GOT3 (cell line): ENCODE measurements at places on chromosomes 16 and 17.

GRCh38 chr17:76727745-76728456 lies 1.3 kb downstream of the METTL23 start:
- DNase-seq: no peak

DNA sequence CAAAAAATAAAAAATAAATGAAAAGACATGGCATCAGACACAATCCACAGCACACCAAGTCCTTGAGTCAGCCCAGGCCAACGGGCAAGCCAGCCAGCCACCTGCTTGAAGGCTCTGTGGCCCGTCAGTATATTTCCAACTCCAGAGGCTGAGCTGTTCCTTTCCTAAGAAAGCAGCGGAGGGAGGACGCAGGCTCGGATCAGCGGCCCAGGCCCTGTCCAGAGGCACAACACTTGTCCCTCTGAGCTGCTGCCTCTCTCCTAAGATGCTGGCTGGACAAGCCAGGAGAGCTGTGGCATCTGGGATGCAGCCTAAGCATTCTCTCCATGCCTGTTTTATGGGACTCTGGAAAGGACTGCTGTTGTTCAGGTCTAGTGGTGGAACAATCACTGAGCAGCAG lies 14.8 kb upstream of the NLRC3 start:
- DNase-seq: no peak

DNA sequence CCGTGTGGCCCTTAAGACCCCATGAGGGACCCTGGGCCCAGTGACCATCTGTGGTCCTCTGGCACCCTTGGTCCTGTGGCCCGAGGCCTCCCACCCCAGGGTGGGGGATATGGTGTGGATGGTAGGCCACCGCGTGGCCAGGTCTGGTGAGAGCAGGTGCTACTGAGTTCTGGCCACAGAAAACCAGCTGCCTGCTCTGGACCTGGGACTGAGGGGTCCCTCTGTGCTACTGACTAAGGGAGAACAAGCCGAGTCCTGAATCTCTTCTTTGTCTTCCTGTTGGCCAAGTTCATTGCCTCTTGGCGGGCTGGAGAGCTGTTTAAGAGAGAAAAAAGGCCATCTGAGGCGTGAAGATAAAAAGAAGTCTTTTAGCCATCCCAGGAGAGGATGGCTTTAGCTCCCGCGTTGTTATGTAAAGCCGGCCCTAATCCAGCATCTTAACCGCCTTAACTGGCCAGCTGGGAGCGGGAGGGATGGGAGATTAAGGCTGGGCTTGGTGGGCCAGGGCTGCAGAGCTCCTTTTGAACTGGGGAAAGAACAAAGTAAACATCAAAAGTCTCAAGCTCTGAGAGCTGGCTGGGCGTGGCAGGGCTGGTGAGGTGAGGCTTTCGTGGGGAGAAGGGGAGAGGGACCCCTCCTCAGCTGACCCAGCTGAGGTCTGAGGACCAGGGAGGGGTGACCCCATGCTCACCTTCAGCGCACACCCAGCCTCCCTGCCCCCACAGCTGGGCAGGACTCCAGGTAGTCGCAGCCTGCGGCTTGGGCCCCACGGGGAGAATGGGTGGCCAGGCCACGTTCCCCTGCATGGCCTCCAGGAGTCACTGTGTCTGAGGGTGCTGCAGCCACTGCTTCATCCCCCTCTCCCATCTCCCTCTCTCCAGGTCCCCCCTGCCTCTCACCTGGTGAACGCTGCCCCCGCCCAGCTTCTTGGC lies 62.4 kb downstream of the NKD1 start:
- DNase-seq: no peak

DNA sequence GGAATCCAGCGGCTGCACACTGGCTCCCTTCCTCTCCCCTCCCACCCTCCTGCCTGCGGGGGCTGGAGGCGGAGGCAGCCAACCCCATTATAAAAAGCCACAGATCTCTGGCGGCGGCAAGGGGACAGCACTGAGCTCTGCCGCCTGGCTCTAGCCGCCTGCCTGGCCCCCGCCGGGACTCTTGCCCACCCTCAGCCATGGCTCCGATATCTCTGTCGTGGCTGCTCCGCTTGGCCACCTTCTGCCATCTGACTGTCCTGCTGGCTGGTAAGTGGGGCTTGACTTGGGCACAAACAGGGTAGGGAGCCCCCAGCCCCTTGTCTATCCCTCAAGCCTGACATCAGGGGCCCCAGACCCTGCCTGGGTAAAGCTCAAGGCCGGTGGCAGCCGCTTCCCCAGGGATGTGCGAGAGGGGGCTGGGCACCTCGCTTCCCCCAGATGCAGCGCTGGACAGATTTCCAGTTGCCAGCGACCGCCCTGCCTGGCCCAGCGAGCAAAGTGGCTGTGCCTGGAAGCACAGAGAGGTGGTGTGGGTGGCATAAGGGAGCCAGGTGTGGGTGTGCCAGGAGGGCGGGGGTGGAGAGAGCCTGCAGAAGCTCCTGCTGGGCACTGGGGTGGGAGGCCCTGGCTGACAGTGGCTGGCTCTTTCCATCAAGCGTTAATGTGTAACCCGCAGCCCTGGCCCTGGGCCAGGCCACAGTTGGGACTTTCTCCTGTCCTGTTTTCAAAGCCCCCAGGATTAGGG lies at the start of gene CX3CL1:
TSS of gene CX3CL1 (plus strand) at position 119 of the 745 bp plus-strand sequence. CDS start at position 198, 79 bp downstream.
- no peak for DNase-seq

GRCh38 chr17:19904924-19905323 lies 37.2 kb upstream of the ULK2 start:
- DNase-seq: no peak

- no peak for DNase-seq
These were observed 645 bp downstream of the DNAH17 start for GRCh38 chr17:78576389-78577112.

DNA sequence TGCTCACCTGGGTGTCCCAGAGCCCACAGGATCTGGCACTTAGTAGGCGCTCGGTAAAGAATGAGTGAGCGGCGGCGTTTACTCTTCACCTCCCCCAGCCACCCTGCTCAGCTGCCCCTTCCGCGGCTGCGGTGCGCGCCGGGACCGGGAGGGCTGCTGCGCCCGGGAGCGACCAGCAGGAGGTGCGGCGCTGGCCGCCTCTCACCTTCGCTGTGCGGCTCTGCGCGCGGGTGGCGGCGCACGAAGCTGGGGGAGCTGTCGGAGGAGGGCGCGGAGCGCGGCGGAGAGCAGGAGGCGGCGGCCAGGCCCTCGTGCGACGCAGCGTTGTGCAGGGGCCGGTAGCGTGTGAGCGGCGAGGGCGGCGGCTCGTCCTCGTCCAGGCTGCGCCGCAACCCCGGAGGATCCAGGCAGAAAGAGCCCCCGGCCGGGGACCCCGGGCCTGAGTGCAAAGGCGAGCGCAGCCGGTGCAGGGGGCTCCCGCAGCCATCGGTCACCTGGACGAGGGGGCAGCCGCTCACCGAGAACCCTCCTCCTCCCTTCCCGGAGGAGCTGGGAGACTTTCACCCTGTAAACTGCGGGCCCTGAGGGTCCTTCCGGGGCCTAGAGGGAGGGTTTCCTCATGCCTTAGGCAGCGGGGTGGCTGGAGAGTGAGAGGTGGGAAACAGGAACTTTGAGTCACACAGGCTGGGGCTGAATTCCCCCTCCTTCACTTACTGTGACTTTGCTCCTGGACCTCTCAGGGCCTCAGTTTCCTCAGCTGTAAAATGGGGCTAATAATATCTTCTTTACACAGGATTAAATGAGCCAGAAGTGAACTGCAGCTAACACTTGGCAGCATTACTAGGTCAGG lies 12.5 kb downstream of the SAMD14 start:
- DNase-seq: no peak

- DNase-seq: no peak
These were observed 162.4 kb downstream of the PPM1E start for GRCh38 chr17:58918072-58918471.

DNA sequence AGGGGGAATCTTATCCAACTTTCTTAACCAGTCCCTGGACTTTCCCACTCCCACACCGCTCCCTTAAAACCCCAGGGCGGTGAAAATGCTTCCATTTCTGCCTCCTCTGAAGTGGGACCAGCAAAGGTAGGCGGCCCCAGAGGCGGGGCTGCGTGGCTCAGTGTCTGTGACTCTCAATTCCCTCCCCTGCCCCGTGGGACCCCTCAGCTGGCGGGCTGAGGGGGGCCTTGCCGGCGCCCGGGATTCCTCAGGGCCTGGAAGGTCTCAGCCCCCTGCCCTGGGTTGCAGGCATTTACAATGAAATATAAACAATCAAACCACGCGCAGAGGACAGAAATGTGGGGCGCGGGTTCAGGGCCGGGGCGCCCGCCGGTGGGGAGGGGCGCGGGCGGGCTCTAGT lies 3.6 kb downstream of the SOST start:
- no peak for DNase-seq

DNA sequence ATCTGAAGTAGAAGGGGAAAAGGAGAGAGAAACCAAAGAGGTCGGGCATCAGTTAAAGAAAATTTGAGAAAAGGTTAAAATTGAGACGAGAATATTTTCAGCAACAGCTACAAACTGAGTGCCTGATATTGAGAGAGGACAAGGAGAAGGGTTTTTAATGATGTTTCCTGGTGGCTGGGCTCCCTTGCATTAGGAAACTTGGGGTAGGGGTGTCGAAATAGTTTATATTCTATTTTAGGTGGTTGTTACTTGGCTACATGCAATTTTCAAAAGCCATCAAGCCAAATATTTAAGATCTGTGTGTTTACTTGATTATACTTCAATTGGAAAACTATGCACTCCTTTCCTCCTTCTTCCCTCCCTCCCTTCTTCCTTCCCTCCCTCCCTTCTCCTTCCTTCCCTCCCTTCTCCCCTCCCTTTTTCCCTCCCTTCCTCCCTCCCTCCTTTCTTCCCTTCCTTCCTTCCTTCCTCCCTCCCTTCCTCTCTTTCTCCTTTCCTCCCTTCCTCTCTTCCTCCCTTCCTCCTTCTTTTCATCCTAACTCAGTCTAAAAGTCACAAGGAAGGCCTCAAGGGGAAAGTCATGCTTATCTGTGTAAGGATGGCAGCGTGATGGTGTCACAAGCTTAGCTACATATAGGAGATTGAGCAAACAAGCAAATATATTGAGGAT lies 1.8 kb upstream of the APOH start:
- DNase-seq: no peak

GRCh38 chr16:2473999-2474876 lies 689 bp upstream of the TBC1D24 start:
- DNase-seq: no peak

DNA sequence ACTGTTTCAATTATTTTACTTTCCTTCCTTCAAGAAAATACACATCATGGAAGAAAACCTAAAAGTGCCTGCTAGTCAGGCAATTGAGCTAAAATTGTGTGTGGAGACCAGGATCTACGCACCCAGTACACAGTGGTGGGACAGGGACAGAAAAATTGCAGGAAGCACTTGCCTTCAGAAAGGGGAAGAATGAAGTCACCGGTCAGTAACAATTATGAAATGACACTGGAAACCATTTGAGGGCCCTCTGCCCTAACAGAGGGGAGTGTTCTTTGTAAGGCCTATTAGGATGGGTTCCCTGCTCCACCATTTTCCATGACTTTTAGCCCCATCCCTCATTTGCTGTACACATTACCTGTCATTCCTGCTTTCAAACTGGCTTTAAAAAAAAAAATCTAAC lies 4.5 kb upstream of the PHAF1 start:
- DNase-seq: no peak

GRCh38 chr17:68134046-68134637 lies 98.6 kb downstream of the KPNA2 start:
- DNase-seq: no peak

- no peak for DNase-seq
These were observed 40.1 kb downstream of the RANBP10 start for GRCh38 chr16:67766291-67766690.

DNA sequence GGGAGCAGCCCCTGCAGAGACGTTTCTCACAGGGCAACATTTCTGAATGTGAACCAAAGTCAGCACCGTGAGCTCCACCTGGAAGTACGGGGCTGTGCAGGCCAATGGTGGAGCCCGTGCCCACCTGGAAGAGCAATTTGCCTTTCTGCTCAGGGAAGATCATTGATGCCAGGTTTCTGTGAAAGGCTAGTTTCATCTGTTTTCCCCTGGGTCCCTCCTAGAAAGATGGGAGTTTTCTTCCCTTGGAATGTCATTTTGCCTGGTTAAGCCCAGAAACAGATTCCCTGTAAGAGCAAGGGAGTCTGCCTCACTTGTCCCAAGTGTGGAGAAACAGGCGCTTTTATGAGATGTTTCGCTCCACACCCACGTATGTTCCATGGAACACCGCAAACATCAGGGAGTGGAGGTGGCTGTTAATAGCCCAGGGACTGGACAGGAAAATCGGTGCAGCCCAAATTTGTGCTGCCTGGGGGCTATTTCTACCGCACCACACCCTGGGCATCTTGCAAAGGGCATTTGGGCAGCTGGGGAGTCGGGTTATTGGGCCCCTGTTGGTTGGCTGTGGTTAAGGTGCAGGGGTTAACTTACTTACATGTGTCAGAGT lies 2.6 kb downstream of the SLC6A4 start:
- DNase-seq: no peak

GRCh38 chr16:54268340-54268739 lies 18.2 kb downstream of the IRX3 start:
- no peak for DNase-seq

DNA sequence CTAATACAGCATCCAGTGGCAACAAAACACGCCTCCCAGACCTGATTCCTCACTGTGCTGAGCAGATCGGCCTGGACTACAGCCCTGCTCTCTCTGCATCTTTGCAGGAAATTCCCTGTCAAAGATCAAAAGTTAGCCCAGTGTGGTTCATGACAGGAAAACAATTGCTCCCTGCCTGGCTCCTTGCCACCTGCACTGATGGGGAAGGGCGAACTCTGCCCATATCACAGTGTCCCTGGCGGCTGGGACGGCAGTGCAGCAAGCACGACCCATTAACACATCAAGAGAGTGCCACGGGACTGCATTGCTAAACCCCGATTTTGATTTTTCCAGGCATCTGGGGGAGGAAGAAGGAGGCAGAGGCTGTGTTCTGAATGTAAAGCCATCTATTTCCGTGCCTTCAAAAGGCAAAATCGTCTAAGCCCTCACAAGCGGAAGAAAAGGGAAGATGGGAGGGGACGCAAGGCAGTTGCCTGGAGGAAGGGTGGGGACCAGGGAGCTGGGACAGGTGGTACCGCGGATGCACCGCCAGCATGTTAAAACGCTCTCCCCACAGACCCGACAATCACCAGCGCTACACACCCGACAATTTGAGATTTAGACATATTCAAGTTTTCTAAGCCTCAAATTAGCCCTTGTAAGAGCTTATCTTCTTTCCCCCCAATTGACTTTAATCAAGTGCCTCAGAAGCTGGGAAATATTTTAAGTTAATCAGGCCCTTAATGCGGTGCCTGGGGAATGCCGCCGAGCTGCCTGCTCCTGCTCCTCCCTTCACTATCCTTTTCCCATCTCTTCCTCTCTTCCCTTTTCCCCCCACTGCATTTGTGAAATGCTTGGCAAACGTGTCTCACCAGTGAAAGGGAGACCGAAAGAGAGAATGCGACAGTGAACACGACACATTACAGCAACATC lies 238.8 kb upstream of the CDH5 start:
- DNase-seq: no peak
